ENCODE measurements at places on chromosomes 1 and 21.

GRCh38 chr1:3759164-3759563, 6.9 kb downstream of the CCDC27 start:
- DNase-seq, result no peak

DNA sequence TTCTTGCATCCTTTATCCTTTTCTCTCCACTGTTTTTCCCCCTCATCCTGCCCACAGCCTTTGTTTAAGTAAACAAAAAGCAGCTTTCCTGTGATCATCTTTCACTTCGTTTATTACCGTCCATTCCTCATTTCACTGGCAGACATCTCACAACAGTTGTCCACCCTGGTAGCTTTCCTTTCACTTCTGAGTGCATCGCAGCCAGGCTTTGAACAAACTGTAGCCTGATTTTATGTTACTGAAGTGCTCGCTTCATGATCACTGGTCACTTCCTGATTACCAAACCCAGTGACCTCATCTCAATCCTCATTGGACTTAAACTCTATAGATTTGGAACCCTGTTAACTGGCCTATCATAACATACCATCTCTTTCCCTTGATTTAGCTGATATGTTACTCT, 67.7 kb downstream of the SDCCAG8 start:
- DNase-seq, result no peak

GRCh38 chr21:32514275-32515055, 70.9 kb downstream of the TCP10L start:
- no peak for DNase-seq

GRCh38 chr1:32241001-32241763, 5.8 kb upstream of the FAM167B start:
- no peak for DNase-seq

GRCh38 chr1:2279210-2279639, 51.1 kb downstream of the SKI start:
- no peak for DNase-seq

- no peak for DNase-seq
Measured at GRCh38 chr1:33080373-33080772, 580 bp upstream of the AZIN2 start.

- DNase-seq, result no peak
Measured at GRCh38 chr1:177306981-177307380, 136.2 kb downstream of the BRINP2 start.

GRCh38 chr1:179031855-179032513, 6.3 kb downstream of the FAM20B start:
- no peak for DNase-seq

- no peak for DNase-seq
Measured at GRCh38 chr1:215113776-215114153, 31.2 kb downstream of the KCNK2 start.

DNA sequence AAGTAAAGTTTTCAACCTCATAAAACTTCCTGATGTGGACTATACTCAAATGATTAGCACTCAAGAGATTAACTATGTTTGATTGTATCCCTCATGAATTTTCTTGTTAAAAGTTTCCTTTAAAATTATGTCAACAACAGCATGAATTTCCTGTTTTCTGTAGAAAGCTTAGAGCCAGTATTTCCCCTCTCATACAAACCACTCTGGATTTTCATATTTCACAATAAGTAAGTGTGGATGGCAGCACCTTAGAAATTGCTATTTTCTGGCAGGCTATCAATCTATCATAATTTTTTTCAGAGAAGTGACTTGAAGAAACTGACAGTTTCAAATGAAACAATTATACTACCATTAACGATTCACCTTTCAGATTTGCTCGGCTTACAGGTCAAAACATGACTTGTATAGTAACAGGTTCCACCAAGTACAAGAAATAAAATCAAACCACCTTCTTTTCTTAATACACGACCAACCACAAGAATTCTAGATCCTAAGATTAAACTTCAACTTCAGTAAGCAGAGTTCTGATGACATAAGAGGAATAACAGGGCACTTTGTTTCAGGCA, 20.8 kb downstream of the ELK4 start:
- no peak for DNase-seq

DNA sequence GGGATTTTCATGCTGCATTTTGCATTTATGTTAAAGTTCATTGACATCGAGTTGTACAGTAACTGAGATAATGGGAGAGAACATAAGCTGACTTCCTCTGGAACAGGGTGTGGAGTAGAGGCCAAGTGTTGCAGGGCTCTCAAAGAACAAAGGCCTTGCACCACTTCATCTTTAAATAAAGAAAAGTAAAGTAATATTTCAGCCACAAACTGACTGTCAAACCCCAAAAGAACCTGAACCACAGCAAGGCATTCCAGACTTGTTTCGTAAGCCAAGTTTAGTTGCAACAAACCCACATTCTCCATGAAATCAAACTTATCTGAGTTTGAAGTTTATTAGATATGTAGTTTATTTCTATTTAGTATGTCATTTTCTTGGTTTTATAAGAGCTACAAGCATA, 19.1 kb upstream of the HMGCS2 start:
- DNase-seq, result no peak

- DNase-seq, result no peak
Measured at GRCh38 chr1:29962831-29963247, 726.5 kb downstream of the PTPRU start.

DNA sequence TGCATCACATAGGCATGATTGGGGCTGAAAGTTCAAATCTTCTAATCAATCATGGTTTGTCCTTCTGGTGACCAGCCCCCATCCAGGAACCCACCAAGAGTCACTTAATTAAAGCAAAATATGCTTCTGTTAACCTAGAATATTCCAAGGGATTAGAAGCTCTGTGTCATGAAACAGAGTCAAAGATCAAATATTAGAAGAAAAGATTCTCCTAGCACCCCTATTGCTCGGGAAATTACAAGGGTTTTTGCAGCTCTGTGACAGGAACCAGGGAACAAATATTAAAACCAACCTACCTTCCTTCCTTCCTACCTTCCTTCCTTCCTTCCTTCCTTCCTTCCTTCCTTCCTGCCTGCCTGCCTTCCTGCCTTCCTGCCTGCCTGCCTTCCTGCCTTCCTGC, 31.8 kb upstream of the ACTN2 start:
- no peak for DNase-seq

- DNase-seq, result no peak
Measured at GRCh38 chr1:155134880-155135414, 705 bp upstream of the SLC50A1 start.

DNA sequence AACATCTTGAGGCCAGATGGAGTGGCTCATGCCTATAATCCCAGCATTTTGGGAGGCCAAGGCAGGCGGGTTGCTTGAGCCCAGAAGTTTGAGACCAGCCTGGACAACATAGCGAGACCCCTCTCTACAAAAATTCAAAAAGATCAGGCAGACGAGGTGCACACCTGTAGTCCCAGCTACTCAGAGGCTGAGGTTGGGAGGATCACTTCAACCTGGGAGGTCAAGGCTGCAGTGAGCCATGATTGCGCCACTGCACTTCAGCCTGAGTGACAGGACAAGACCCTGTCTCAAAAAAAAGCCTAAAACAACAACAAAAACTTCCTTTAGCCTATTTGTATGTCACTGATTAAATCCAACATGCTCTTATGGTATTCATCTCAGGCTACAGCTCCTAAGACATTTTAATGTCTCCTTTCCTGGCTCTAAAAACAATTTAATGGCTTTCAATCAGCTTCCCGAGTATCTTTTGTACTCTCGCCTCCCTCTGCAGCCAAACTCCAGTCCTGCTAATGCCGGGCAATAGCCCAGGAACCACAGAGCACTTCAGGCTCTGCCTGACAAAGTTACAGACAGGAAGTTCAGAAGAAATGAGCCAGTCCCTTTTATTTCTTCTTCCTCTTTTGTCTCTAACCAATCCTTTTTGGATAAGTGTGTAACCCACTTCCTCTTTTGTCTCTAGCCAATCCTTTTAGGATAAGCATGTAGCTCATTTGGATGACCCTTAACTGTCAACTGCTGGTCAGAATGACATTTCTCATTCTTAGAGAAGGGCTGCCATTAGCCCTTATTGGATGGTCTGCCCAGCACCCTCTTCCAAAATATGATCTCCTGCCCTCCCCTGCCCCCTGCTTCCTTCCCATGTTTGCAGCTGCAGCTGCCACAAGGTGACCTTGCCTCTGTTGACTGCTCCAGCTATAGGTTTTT, 6.6 kb upstream of the DOP1B start:
- DNase-seq, result no peak

GRCh38 chr1:114670083-114671010, 498 bp upstream of the DENND2C start:
- peak; percentile 83 for DNase-seq

GRCh38 chr1:117171900-117172511, 38.7 kb downstream of the VTCN1 start:
- no peak for DNase-seq

- DNase-seq, result no peak
Measured at GRCh38 chr1:67942274-67942673, 108.2 kb downstream of the DIRAS3 start.

DNA sequence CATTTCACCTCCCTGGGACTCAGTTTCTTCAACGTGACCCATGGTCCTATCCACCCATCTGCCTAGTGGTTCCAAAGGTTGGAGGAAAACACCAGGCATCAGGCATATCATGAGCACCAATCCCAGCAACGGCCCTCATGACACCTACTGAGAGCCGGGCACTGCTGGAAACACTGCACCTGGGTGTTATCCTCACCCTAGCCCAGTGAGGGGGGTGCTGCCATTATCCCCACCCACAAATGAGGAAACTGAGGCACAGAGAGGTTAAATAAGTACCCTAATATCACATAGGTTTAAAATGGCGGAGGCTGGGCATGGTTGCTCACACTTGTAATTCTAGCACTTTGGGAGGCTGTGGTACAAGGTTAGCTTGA, 206.9 kb downstream of the MATN1 start:
- DNase-seq, result no peak

GRCh38 chr1:184635980-184636431, 118.7 kb downstream of the EDEM3 start:
- no peak for DNase-seq

DNA sequence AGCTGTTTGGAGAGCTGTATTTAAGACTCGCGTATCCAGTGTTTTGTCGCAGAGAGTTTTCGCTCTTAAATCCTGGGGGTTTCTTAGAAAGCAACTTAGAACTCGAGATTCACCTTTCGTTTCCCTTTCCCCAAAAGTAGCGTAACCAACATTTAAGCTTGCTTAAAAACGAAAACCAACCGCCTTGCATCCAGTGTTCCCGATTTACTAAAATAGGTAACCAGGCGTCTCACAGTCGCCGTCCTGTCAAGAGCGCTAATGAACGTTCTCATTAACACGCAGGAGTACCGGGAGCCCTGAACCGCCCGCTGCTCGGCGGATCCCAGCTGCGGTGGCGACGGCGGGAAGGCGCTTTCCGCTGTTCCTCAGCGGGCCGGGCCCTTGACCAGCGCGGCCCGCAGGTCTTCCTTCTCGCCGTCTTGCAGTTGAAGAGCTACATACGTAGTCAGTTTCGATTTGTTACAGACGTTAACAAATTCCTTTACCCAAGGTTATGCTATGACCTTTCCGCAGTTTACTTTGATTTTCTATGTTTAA, 1.9 kb downstream of the OLIG1 start:
- no peak for DNase-seq

- DNase-seq, result no peak
Measured at GRCh38 chr1:1351511-1352427, 2.6 kb upstream of the DVL1 start.

DNA sequence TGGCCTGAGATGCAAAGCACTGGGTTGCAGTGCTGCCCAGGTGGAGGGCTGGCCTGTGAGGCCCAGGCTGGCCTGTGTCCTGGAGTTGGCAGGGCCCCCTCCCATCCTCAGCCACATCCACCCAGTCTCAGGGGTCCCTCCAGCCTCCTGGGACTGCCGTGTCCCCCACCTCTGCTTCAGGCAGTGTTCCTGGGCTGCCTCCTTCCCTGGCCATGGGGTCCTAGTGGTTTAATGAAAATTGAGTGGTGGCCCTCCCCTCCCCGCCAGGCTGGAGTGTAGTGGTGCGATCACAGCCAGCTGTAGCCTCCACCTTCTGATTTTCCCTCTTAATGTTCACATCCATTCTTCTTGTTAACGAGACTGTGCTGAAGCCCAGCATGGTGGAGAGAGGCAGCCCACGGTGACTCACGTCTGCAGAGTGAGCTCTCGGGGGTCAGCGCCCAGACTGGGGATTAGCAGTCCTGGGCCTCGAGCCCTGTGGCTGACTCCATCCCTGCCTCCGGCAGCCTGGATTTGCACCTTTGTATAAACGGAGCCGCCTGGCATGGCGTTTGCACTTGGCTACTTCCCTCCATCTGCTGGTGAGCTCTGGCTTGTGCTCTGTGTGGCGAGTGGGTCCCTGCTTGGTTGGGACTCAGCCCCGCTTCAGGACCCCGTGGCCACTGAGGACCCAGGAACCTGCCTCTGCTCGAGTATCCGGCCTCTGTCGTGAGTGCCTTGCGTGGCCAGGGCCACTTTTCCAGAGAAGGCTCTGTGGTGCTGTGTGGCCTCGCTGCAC, 6.9 kb downstream of the MIB2 start:
- DNase-seq, result no peak

GRCh38 chr1:9278116-9278515, 14.6 kb upstream of the SPSB1 start:
- DNase-seq, result no peak

GRCh38 chr1:14103878-14104430, 404.0 kb downstream of the PRDM2 start:
- DNase-seq, result no peak

- no peak for DNase-seq
Measured at GRCh38 chr1:227270554-227270953, 47.7 kb downstream of the CDC42BPA start.

- no peak for DNase-seq
Measured at GRCh38 chr1:115327270-115327669, 10.8 kb downstream of the NGF start.

DNA sequence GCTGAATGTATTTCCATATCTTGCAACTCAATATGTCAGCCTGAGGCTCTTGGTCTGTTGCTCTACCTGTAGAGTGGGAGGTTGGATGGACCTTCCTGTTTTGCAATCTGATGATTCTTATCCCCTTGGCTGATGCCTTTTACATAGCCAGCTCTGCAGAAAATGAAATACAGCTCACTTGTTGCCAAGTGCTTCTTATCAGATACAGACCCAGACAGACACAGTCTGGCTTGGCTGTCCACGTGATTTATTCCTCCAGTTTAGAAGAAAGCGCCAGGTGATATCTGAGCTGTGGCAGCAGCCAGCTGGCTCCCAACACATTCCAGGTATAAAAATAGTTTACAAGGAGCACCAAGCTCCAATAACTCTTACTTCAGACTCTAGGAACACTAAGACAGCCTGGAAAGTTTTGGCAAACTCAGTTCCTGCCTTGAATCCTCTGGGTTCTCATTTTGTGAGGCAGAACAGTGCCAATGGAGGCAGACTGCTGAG, 479.2 kb upstream of the USP24 start:
- no peak for DNase-seq

GRCh38 chr1:27940870-27941560, 6.2 kb downstream of the SMPDL3B start:
- no peak for DNase-seq

DNA sequence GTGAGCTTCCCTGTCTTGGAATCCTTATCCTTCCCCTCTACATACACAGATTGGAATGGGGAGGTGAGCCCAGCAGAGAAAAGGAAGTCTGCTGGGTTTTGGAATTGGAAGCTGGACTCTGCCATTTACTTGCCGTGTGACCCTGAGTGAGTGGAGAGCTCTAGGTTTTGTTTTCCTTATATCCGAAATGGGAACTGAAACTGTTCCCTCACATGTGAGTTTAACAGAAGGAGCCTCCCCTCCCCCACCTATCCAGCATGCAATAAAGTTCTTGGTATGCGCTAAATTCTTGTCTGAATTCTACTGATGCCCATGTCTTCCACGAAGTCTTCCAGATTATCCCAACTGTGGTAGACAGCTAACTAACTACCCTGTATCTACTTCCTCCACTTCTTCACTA, 58.7 kb downstream of the NENF start:
- no peak for DNase-seq
